ENCODE measurements at places on chromosomes 11 and 22. TPM values are rescaled to one million over a fixed set of nuclear protein-coding genes. Genes with fewer than 3 reads are reported as not detected.

GRCh38 chr11:94973099-94973968, at the start of the genes CWC15 and KDM4D:
Gene CWC15, minus strand, starts transcription at chr11:94973556. Its CDS starts 1,371 bp downstream, at chr11:94972185.
Gene KDM4D, plus strand, starts transcription at chr11:94973709. Its CDS starts 23,664 bp downstream, at chr11:94997373.
- H3K27me3 ChIP-seq: no peaks in the 10 kb centered on the region
- H3K36me3 ChIP-seq: peaks cover 29% of the 10 kb centered on the region
- peak within 1 kb of the TSS; percentile 65 for H3K4me3 ChIP-seq
- DNase-seq: peak; percentile 87
- no peaks in the 10 kb centered on the region for H3K4me1 ChIP-seq

Gene RIMBP3B
- total RNA-seq: 0.53 TPM

Gene TNNT3
- 2.3 TPM for total RNA-seq

- peaks cover 13% of the 10 kb centered on the region for H3K4me1 ChIP-seq
- H3K36me3 ChIP-seq: no peaks in the 10 kb centered on the region
- no peak for DNase-seq
- H3K27me3 ChIP-seq: no peaks in the 10 kb centered on the region
- no peak overlapping the region for H3K27ac ChIP-seq
These were observed 2.1 kb downstream of the PAMR1 start for GRCh38 chr11:35523331-35523768.

GRCh38 chr11:86617502-86617901, 54.9 kb downstream of the ME3 start:
- H3K36me3 ChIP-seq: no peaks in the 10 kb centered on the region
- no peak overlapping the region for H3K4me3 ChIP-seq
- no peaks in the 10 kb centered on the region for H3K27me3 ChIP-seq
- H3K27ac ChIP-seq: no peak overlapping the region

Gene OR51G1
- total RNA-seq: not detected

Measured in SJCRH30 (cell line).